ENCODE measurements at places on chromosomes 11 and 22. TPM values are rescaled to one million over a fixed set of nuclear protein-coding genes. Genes with fewer than 3 reads are reported as not detected.

The LMO1 gene
- total RNA-seq = not detected

The INS gene
- total RNA-seq = not detected

The KRTAP5-2 gene
- not detected for total RNA-seq

The PGA4 gene
- not detected for total RNA-seq

- H3K27ac ChIP-seq = no peak overlapping the region
- H3K4me1 ChIP-seq = peaks cover 3% of the 10 kb centered on the region
- H3K36me3 ChIP-seq = no peaks in the 10 kb centered on the region
- no peak for DNase-seq
Observed at GRCh38 chr11:47438721-47439120, 10.2 kb downstream of the RAPSN start.

DNA sequence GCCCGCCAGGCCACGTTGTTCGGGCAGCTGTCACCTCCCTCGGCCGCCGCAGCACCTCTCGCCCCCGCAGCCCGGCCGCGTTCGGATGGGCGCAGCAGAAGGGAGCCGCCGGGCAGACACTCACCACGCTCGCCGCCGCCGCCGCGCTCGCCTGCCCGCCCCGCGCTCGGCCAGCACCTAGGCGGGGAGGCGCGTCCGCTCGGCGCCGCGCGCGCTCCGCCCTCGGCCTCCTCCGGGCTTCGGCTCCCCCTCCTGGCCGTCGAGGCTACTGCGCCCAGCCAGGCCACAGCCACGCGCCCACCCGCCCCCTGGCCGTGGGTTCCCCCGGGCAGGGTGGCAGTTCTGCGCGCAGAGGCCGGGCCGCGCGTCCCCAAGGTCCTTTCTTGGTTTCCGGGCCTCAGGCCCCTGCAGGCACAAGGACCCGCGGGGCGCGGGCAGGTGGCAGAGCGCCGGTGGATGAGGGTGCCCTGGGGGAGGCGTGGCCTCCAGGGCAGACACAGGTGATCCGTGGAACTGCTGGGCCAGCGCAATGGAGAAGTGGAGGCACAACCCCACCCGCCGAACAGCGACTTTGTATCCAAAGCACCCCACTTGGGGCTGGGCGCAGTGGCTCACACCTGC is at the start of gene SLC25A22:
Gene SLC25A22 (minus strand): TSS at position 189 of the 621 bp plus-strand sequence. CDS start 3,275 bp downstream, outside the sequence.
- H3K27ac ChIP-seq = peak within 1 kb of the TSS; percentile 69
- peak within 1 kb of the TSS; percentile 89 for H3K4me3 ChIP-seq
- DNase-seq = peak; percentile 83
- H3K4me1 ChIP-seq = peaks cover 60% of the 10 kb centered on the region

DNA sequence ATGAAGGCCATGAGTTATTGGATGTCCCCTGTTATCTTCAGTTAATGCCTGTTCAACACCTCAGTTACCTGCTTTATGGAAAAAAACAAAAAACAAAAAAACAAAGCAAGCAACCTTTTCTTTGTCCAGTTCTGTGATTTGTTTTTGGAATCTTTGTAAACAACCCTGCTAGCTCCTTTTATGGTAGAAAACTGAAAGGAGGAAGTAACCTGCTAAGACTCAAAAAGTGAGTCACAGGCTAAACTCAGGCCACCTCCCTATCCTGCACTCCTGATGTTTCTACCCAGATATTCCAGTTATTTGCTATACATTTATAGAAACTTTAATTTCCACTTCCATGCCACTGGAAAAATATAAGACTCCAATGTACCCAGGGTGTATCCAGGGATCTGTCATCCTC is 20.6 kb upstream of the TLCD5 start:
- H3K4me3 ChIP-seq = no peak overlapping the region
- no peaks in the 10 kb centered on the region for H3K4me1 ChIP-seq
- no peaks in the 10 kb centered on the region for H3K27me3 ChIP-seq

- DNase-seq = no peak
- no peaks in the 10 kb centered on the region for H3K36me3 ChIP-seq
- peaks cover 7% of the 10 kb centered on the region for H3K27me3 ChIP-seq
- no peak overlapping the region for H3K27ac ChIP-seq
- no peak overlapping the region for H3K4me3 ChIP-seq
Observed at GRCh38 chr11:12914400-12914912, 94.7 kb upstream of the RASSF10 start.

DNA sequence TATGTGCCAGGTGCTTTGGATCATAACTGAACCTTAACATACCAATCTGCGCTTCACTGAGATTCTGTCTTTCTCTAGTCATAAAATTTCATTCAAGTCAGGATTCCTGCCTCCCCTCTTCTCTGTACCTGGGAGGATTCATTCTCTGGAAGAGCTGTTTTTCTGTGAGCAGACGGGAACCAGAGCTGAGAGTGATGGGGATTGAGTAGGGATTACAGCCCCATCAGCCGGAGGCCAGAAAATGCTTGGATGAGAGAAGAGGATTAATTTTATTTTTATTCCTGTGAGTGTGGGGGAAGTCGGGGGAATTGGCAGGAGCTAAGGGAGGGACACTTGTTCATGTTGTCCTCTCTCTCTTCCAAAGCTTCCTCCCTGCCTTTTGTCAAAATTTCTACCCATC is 4.7 kb downstream of the STX3 start:
- no peaks in the 10 kb centered on the region for H3K27me3 ChIP-seq
- H3K4me1 ChIP-seq = peaks cover 19% of the 10 kb centered on the region
- H3K4me3 ChIP-seq = no peak overlapping the region
- H3K36me3 ChIP-seq = peaks cover 3% of the 10 kb centered on the region
- H3K27ac ChIP-seq = no peak overlapping the region

Data from CD4-positive, alpha-beta T cell (primary cell).